ENCODE measurements at places on chromosomes 5 and 9. TPM values are rescaled to one million over a fixed set of nuclear protein-coding genes. Genes with fewer than 3 reads are reported as not detected.

Gene DDX4
- total RNA-seq: 0.61 TPM

DNA sequence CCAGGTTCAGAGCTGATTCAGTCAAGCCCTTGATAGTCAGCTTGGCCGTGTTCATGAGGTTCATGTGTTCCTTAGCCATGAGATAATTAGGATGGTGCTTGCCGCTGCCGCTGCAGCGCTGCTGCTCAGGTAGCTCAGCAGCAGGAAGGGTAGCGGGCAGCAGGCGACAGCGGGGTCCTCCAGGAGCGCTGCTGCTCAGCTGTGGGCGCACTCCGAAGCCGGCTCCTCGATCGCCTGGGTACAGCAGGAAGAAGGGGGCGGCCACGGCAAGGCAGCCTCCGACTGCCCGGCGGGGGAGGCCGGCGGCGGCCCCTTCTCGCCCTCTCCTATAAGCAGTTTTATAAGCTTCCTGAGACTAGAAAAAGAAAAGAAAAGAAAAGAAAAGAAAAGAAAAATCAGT lies 1253.6 kb downstream of the EFNA5 start:
- no peak for DNase-seq

GRCh38 chr5:17238521-17239041 lies 21.1 kb downstream of the BASP1 start:
- DNase-seq: no peak

- peak; percentile 72 for DNase-seq
These were observed 448 bp downstream of the RELL2 start for GRCh38 chr5:141637123-141637766.

Gene CARTPT
- not detected for total RNA-seq

GRCh38 chr5:143649937-143650621 lies 161.9 kb upstream of the HMHB1 start:
- DNase-seq: no peak

Gene ZNF454
- not detected for total RNA-seq

DNA sequence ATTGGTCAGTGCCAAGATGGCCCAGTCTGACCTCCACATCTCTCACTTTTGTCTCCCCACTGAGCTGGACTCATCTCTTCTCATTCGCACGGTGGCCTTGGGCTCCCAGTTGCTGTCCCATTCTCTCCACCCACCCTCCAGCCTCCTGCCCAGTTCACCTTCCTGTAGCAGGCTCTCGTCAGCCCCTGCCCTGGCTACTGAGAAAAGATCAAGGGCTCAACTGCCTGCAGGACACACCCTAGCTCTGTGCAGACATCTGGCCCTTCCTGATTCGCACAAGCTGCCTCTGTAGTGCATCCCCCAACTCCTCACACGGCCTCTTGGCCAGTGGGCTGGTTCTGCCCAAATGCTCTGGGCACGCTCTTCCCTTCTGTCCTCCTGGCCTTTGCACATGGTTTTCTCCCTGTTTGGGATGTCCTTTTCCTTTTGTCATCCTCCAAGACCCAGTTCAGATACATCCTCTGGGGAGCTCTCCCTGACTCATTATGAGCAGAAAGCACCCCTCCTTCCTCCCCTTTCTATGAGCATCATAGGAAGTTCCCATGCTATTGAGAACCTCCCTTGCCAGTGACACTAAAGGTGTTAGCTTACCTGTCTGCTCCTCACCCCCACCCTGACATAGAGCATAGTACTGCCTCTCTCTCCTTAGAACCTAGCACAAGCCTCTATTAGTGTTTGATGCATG lies 78.5 kb upstream of the TGFBR1 start:
- no peak for DNase-seq

- no peak for DNase-seq
These were observed 99.1 kb upstream of the RUFY1 start for GRCh38 chr5:179451114-179451827.

DNA sequence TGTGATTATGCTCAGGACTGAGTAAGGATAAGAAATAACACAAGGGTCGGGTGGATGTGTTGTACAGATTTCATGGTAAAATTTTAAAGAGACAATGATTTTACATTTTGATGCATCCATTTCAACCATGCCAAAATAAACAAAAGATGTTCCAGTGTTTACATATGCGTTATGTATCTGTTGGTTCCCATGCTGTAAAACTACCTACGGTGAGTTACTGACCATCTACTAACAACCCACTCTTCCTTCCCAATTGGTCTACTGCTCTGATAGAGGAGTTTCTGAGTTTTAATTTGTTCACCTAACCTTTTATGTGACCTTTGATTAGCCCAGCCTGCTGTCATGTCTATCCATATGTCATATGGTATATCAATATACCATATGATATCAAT lies 1697.1 kb downstream of the MAT2B start:
- DNase-seq: no peak

- DNase-seq: no peak
These were observed 80.5 kb downstream of the PALM2AKAP2 start for GRCh38 chr9:109860521-109860920.

Gene WNT8A
- not detected for total RNA-seq

DNA sequence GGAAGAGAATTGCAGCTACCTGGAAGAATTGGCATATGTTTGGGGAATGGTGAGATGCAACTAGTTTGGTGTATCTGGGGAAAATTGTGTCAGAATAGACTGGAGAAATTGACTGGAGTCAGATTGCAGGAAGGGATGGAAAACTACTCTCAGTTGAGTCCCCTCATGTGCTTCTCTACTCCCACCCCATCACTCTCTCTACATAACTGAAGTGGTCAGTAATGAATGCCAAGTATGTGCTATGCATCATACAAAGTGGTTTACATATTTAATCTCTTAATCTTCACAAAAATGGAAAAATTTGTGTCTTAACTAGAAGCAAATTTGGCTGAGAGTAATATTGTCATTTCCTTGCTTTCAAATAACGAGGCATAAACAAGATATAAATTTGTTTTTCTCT lies 146.4 kb upstream of the TNC start:
- DNase-seq: no peak

GRCh38 chr5:8686707-8687106 lies 817.8 kb downstream of the MTRR start:
- DNase-seq: no peak

- no peak for DNase-seq
These were observed 189.0 kb downstream of the HCN1 start for GRCh38 chr5:45507178-45507577.

- DNase-seq: no peak
These were observed 42.2 kb upstream of the FBXW11 start for GRCh38 chr5:172048539-172049101.

DNA sequence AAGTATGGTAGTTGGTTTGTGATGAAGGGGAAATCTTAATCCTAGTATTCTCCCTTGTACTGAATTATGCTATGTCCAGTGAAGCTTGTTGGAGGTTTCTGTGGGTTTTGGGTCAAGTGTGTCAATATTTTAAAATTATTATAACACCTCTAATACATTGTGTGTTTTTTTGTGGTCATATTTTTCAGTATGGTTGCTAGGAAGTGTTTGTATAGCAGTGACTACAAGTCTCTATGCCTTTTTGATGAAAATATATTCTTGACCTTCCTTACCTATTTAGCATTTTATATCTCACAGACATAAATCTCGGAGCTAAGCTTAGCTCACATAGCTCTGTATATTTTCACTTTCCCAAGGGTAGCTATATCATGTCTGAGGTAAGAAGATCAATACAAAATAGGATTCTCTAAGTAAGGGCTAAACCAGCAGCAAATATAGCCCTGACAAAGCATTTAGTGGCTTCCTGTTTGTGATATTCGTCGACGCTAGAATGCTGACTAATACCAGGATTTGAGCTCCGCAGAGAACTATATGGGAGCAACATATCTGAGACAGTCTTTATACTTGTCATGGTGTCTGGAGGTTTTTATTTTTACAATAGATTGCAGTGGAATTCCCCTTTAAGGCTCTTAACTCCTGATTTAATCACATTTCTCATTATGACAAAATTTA lies 82.3 kb downstream of the MACIR start:
- no peak for DNase-seq

- no peak for DNase-seq
These were observed 13.8 kb downstream of the NEUROG1 start for GRCh38 chr5:135521964-135522363.

Gene ZNF484
- 10.4 TPM for total RNA-seq

DNA sequence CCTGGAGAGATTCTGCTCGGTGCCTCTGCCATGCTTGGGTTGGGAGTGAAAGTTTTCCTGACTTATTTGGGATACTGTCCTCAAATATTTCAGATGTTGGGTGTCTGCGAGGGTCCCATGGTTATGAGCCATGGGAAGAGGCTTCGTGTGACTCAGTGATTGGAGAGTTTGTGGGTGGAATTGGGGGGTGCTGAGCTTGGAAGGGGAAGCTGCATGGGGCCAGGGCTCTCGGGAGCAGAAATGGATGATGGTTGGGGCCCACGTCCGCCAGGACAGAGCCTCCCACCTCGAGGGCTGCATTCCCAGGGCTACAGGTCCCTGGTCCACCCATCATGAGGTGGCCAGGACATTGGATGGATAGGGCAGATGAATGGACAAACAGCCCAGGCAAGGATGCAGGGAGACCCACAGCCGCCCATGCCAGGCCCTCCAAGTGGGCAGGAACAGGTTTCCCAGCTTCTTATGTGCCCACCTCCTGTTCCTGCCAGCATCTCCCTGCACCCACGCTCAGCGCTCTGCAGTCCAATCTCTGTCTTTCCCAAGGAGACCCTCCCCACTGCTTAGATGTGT lies 5.5 kb downstream of the OBP2B start:
- DNase-seq: no peak

GRCh38 chr9:120365386-120365785 lies 214.6 kb downstream of the CDK5RAP2 start:
- no peak for DNase-seq

DNA sequence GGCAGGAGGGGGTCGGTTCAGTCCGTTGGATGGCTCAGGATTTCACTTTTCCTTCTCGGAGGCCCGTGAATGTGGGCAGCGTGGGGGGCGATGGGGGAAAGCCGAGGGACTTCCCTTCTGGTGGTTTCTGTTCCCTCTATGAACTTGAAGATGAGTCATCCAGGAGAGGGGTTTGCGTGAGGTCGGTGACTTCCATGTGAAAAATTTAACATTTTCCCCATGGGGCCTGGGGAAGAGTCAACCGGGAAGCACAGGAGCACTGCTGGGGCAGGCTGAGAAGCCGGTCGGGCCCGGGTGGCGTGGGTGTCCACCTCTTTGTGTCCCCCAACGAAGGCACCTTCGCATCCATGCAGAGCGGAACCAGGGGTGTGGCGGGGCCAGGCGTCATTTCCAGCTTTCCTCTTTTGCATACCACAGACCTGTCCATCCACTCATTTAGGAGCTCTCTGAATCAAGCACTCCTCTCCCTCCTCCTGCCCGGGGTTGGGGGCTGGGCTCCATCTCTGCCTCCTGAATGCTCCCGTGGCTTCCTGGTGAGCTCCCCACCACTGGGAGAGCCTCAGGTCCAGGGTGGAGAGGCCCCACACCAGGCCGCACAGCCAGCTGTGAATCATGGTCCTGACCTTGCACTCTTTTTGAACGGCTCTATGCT lies 68.4 kb downstream of the ANKRD33B start:
- DNase-seq: no peak

DNA sequence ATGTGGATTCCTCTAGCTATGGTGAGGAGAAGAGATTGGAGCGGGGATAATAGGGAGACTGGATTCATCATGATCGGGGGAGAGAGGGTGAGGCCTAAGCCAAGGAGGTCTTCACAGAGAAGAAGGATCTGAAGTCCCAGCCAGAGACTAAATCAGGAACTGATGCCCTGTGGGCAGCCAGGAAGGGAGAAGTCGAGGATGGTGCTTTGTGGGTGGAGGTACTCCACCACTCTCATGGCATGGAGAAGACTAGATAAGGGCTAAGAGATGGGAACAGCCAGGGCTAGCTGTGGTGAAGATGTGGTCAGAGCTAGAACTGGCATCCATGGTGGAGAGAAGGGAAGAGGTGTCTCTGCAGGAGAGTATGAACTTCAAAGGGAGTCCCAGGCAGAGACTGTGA lies 3.0 kb upstream of the RGS14 start:
- DNase-seq: no peak

GRCh38 chr9:3948826-3949556 lies 350.9 kb downstream of the GLIS3 start:
- DNase-seq: no peak

Gene GABRP
- total RNA-seq: not detected

Gene SPATA31C1
- total RNA-seq: not detected

Gene TSSK1B
- total RNA-seq: not detected

DNA sequence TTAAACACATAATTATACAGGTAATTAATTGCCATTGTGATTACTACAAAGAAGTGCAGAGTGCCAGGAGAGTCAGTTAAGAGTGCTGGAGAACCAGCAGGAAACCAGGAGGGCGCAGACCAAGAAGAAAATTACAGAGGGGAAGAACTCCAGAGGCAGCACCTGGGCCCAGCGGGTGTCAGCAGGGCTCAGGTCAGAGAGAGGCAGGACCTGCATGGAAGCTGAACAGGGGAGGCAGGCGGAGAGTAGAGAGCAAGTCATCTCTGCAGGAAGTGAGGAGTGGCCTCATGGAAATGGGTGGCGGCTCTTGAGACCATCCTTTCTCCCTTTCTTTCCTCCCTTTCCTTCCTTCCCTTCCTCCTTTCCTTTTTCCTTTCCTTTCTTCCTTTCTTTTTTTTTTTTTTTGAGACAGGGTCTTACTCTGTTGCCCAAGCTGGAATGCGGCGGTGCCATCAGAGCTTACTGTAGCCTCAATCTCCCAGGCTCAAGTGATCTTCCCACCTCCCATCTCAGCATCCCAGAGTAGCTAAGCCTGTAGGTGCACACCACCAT lies 4.0 kb upstream of the ZBTB34 start:
- DNase-seq: no peak

Gene SCGB3A2
- total RNA-seq: not detected

DNA sequence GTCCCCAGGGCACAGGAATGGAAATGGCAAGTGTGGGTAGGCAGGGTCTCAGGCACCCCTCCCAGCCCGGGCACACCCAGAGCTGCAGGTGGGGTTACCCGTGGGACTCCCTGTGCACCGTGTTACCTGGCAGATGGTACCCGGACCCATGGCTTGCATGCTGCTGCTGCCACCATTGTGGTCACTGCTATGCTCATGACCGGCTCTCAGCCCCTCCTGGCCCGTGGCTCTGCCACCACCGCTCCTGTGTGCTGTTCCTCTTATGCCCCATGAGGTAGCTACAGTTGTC lies 21.7 kb upstream of the HMCN2 start:
- no peak for DNase-seq

DNA sequence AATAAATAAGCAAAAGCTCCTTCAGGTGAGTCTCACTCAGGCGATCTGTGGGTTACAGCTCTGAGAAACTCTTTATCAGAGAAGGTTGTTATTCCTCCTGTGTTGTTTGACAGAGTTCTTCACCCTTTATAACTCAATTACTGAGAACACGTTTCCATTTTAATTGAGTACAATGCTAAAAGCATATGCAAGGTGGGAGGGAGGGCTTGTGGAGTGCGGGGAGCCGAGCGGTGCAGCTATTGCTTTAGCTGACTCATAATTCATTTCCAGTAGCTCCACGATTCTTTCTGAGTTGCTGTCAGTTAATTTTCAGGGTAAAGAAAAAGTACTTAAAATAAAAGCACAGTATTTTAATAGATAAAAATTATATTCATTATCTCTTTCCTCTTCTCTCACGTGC lies 104.7 kb upstream of the CKMT2 start:
- no peak for DNase-seq

- no peak for DNase-seq
These were observed 30.0 kb downstream of the SNX30 start for GRCh38 chr9:112780450-112781036.

Gene DCTN3
- total RNA-seq: 140 TPM

GRCh38 chr9:93650448-93650847 lies 74.1 kb downstream of the PHF2 start:
- no peak for DNase-seq
